ENCODE measurements at places on chromosomes 3 and 15.

GRCh38 chr15:55721554-55722185 lies 21.3 kb downstream of the PRTG start:
- no peak for DNase-seq

- no peak for DNase-seq
These were observed 27.1 kb downstream of the LRIG1 start for GRCh38 chr3:66473692-66474091.

DNA sequence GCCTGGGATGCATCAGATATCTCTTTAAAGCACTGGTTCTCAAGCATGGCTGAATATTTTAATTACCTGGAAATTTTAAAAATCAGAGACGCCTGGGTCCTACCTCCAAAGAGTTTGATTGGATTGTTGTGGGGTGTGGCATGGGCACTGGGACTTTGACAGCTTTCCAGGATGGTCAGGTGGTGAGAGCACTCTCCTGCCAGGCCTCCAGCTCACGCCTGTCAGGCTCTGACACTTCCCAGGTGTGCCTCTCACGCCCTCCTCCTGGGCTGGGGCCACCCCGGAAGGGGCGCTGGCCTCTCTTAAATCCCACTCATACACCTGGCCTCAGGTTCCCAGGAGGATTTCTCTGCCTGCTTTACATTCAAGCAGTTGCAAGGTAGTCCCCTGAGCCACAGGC lies 48.5 kb downstream of the AMOTL2 start:
- no peak for DNase-seq

- no peak for DNase-seq
These were observed 17.7 kb downstream of the PPM1L start for GRCh38 chr3:160773722-160774121.

DNA sequence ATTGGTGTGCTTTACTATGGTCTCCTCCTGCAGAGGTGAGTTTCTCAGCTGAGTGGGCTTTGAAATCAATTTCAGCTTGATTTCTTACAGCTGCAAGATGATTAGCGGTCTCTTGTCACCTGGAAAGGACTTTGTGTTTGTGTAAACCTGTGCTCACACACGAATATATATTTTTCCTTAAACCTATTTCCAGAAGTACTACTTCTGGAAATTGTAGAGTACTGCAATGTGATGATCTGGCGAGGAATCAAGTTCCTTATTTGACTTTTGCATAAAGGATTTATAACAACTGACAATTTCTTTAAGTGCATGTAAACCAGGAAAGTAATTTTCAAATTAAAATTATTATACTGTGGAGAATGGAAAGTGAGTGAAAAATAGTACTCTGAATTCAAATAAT lies 2.1 kb downstream of the MCTP2 start:
- DNase-seq: no peak

GRCh38 chr3:185318141-185318540 lies 44.8 kb upstream of the MAP3K13 start:
- DNase-seq: no peak

DNA sequence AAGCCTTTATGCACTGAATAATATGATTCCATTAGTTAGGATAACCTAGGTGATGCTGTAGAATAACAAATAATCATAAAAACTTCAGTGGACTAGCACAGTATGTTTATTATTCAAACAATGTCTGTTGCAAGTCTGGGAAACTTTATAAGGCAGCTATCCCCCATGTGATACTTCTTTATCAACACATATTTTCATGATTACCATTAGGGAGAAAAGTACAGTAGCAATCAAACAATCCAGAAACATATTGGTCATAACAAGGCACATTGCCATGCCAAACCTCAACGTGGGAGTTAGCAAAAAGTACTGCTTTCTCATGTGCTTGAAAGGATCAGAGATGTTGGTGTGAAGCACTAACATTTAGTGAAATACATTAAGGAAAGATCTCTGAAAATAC lies 35.5 kb downstream of the EOMES start:
- DNase-seq: no peak

GRCh38 chr3:111773484-111773883 lies 85.6 kb upstream of the PHLDB2 start:
- DNase-seq: no peak

DNA sequence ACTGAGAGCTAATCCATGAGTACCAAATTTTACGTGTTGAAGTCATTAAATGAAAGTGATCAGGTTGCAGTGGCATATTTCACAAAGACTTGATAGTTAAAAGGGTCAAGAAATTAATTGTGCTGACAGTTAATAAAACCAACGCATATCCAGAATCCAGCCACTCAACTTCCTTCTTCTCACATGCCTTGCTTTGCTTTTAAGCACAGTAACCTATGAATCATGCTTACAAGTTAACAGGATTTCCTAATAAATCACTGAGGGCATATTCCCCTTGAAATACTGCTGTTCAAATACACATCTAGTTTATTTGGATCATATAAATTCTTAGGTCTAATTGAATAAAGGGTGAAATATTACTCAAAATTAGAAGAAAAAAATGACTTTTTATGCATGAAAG lies 801.5 kb upstream of the EPHA6 start:
- DNase-seq: no peak

DNA sequence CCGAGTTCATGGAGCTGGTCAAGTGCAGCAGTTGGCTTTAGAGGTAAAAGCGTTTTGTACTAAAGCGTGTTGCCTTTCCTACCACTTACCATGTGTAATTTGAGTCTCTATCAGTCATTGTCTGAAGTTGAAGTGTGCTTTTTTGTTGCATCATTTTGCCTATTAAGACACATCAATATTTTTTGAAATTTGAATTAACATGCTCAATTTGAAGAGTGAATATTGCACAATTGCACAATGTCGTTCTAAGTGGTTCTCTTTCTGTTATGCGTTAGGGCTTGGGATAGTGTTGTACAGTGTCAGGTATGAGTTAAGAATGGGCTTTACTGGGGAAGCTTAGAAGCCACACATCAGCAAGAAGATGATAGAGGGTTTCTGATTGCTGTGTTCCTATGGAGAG lies 84.0 kb upstream of the ACKR4 start:
- no peak for DNase-seq

GRCh38 chr15:71313806-71314205 lies 198.5 kb downstream of the THSD4 start:
- no peak for DNase-seq

- no peak for DNase-seq
These were observed 22.5 kb upstream of the VPS8 start for GRCh38 chr3:184789314-184789998.

DNA sequence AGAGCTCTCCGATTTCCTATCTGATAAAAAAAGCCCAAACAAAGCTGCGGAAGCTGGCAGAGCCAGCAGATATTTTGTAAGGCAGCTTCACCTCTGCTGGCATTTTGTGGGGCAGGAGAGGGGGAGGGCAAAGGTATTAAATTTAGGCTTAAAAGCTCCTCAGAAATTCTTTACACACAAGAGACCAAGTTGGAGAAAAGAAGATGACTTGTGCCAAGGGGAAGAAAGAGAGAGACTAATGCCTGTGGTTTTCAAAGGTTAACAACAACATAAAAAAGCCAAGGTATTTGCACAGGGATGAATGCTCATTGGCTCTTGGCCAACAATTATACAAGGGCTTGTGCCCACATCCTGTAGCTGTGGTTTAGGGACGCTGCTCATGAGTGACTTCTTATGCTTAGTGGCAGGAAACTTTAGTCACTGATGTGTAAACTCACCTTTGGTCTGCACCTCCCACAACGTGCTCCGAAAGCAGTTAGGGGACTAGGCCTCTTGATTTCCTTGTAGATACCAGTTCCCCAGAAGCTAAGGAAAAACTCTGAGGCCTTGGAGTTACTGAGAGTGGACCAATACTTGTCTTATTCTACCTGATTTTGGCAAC lies 152.9 kb downstream of the TPRG1 start:
- DNase-seq: peak; percentile 65

DNA sequence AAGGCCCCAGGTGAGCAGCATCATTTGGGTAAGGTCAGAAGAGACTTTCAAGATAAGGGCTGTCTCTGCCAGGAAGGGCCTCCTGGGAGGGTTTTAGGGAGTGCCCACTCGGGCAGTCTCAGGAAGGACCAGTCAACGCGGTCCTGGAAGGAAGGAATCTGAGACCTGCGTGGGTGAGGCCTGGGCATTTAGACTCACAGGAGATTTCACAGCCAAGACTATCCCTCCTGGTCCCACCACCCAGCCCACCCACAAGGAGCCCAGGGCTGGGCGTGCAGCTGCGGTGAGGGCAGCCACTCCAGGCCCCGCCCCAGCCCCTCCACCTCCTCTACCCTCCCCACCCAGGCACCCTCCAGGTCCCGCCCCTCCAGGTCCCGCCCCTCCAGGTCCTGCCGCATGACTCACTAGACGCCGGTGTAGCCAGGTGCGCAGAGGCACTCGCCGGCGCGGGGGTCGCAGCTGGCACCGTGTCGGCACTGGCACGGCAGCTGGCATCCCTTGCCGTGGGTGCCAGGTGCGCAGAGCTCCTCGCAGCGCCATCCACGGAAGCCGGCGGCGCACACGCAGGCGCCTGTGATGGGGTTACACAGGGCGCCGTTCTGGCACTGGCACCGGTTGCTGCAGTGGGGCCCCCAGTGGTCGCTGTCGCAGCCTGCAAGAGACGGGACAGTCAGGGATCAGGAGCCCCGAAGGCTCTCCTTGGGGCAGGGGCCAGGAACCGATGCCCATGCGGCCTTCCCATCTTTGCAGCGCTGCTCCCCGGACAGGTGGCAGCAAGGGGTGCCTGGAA lies 112.7 kb downstream of the RAB11A start:
- DNase-seq: peak; percentile 64

DNA sequence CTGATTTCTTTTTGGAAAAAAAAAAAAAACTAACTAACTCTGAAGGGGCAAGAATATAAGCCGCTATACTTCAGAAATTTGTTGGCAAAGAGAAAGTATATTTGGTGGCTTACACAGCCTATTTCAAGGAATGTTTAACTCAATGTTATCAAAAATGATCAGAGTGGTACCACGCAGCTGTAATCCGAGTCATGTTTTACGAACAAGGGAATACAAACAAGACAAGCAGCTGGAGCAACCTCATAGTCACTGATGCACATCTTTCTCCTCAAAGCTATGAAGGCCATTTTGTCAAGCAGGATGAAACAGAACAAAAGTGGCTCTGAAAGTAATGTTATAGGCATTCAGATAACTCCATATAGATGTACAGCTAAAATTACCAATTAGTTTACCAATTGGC lies 81.2 kb downstream of the SCAPER start:
- DNase-seq: no peak

DNA sequence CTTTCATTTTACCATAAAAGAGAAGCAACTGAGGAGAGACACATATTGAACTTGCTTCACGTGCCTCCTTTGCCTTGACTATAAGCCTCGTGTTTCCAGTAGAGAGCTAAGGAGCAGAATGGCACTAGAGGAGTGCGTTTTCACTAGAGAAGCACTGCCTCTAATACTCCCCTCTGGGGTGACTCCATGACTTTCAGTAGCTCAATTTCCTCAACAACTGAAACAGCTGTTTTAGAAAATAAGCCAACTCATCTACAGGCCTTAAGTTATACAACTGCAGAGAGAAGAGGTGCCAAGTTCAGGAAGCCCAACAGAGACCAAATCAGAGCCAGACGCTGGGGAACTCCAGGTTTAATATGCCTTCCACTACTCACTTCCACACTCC lies 1.9 kb downstream of the UBP1 start:
- no peak for DNase-seq

- DNase-seq: no peak
These were observed 5.2 kb downstream of the GOLGA8B start for GRCh38 chr15:34578283-34578674.

GRCh38 chr3:38039101-38039898 lies at the start of gene DLEC1:
Gene DLEC1 (plus strand): TSS chr3:38039208. CDS start chr3:38039226, 18 bp downstream.
- peak; percentile 71 for DNase-seq

- DNase-seq: no peak
These were observed 209.5 kb upstream of the LRRN1 start for GRCh38 chr3:3589715-3590130.

DNA sequence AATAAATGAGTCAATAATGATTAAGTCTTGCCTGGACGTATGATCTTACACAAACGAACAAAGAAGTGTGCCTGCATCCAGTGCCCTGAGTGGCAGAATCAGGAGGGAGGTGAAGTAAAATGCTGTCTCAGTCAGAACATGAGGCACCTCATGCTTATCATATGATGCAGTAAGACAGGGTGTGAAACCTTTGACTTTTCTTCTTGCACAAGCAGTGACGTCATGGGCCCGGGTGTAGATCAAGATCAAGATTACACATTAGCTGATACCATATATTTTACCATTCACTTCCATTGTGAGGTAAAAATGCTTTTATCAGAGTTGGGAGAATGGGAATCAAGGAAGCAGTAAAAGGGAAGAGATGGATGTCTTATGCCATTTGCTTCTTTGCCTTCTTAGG lies 291.6 kb upstream of the PLSCR5 start:
- DNase-seq: no peak

DNA sequence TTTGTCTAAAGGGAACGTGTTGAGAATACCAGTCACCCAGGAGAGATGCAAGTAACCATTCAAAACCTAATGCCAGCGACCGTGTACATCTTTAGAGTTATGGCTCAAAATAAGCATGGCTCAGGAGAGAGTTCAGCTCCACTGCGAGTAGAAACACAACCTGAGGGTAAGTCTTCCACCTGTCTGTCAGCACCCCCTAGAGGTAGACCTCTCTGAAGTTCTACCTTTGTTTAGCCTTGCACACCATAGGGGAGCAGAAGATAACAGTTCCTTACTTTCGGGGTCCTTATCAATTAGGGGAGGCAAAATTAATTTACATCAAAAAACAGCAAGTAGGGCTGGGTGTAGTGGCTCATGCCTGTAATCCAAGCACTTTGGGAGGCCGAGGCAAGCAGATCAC lies 124.4 kb downstream of the HCN4 start:
- no peak for DNase-seq

DNA sequence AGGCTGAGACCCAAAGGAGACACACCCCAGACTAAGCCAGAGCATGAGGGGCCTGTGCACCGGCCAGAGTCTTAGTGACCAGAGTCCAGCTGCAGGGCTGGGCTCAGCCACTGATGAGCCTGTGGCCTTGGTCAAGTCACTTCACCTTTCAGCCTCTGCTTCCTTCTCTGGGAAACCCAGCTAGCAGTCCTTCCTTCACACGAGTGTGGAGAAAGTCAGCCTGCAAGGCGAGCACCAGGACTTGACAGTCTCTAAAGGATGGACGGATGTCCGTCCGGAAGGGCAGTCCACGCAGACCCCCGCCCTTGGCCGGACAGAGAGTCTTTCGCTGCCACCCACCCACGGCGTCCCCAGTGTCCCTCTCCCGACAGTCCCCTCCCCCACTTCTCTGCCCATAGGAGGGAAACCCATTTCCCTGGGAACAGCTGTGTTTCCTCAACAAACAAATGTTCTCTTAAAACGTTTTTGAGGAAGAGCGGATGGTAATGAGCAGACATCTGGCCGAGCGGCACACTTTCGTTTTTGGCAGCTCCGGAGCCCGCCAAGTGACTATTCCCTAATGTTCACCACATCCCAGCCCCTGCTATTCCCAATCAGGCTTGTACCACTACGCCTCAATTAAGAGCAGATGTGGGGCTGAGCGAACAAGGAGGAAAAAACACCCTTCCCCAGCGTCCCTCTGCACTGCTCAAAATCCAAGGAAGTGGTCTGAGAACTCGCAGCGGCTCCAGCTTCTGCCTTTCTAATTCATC lies 129.1 kb upstream of the SMAD3 start:
- no peak for DNase-seq

- no peak for DNase-seq
These were observed 248.1 kb downstream of the ERC2 start for GRCh38 chr3:56219894-56220805.

- DNase-seq: no peak
These were observed 334.8 kb downstream of the LPP start for GRCh38 chr3:188488801-188489200.

- DNase-seq: no peak
These were observed 263.8 kb downstream of the SLCO3A1 start for GRCh38 chr15:92117261-92117731.

Measured in activated CD4-positive, alpha-beta T cell treated with anti-CD3 and anti-CD28 coated beads for 1 hour (primary cell).